CD8-positive, alpha-beta T cell (primary cell): ENCODE measurements at places on chromosomes 12 and 14.

- no peak for DNase-seq
Measured at GRCh38 chr14:91302391-91302790, 57.9 kb upstream of the GPR68 start.

GRCh38 chr14:92902726-92903125, 20.2 kb upstream of the CHGA start:
- DNase-seq = no peak

DNA sequence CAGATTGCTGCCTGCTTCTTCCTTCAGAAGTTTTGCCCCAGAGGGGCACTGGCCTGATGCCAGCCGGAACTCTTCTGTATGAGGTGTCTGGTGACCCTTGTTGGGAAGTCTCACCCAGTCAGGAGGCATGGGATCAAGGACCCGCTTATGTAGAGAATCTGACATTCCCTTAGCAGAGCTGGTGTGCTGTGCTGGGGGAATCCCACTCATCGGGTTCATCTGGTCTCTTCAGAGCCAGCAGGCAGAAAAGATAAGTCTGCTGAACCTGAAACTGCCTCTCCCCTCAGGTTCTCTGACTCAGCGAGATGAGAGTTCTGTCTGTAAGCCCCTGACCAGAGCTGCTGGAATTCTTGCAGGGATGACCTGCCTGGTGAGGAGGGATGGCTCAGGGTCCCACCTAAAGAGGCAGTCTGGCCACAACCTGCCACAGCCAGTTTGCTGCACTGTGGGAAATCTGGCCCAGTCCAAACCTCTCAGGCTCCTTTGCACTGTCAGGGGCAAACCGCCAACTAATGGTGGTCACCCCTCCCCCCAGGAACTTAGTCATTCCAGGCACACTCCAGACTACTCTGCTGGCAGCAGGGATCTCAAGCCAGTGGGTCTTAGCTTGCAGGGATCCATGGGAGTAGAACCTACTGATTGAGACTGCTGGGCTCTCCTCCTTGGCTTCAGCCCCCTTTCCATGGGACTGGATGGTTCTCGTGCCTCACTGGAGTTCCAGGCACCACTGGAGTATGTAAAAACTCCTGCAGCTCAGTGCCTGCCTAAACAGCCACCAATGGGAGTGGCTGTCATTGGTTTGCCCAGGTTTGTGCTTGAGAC, 4.1 kb downstream of the CLEC2D start:
- peak; percentile 63 for DNase-seq

GRCh38 chr14:22549981-22550673, 38.9 kb downstream of the DAD1 start:
- peak; percentile 83 for DNase-seq

DNA sequence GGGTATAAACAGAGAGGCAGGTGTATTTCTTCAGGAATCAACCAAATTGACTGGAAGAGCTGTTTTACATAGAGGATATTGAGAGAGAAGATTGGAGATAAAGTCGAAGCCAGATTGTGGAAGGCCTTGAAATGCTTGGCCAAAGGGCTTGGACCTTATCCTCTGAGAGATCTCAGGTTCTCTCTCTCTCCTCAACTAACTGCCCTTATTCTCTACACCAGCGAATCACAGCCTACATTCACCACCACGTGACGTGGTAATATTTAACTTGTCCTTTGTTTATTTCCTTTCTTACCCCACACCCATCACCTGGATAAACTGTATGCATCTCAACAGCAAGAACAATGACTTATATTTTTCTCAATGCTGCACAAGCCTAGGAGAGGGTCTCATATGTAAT, 207.4 kb downstream of the EFCAB11 start:
- no peak for DNase-seq

GRCh38 chr12:45966486-45966885, 23.9 kb downstream of the SCAF11 start:
- no peak for DNase-seq

- no peak for DNase-seq
Measured at GRCh38 chr14:37721976-37722659, 126.7 kb downstream of the TTC6 start.

DNA sequence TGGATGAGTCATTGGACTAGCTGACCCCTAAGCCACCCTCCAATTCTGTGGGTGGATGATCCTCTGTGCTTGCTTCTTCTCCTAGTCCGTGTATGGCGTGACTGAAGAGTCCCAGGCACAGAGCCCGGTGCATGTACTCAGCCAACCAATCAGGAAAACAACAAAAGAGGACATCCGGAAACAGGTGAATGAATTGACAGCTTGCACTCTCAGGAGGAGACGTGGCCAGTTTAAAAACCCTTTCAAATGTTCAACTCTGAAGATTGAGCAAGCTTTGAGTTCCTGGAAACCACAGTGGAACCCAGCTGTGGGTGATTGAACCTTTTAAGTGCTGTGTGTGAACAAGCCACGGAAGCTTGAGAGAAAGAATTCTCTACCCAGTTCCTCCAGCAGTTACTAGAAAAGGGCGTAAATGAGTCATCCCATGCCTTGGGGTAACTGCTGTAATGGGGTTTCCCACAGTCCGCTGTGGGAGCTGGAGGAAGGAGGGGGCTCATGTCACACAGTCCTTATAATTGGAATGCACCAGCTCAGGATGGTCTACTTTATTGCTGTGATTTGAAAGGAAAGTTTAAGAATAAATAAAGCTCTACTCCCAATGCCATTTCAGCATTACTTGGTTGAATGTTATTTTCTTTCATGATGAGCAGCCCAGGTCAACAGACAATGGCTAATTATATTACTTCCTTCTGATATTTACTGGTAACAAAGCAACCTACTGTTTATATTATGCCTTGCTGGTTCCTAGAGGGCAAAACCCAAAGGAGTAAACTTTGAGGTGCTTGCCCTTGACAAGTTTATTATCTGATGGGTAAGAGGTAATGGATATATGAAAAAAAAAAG, 417.0 kb downstream of the DPF3 start:
- DNase-seq = peak; percentile 48

DNA sequence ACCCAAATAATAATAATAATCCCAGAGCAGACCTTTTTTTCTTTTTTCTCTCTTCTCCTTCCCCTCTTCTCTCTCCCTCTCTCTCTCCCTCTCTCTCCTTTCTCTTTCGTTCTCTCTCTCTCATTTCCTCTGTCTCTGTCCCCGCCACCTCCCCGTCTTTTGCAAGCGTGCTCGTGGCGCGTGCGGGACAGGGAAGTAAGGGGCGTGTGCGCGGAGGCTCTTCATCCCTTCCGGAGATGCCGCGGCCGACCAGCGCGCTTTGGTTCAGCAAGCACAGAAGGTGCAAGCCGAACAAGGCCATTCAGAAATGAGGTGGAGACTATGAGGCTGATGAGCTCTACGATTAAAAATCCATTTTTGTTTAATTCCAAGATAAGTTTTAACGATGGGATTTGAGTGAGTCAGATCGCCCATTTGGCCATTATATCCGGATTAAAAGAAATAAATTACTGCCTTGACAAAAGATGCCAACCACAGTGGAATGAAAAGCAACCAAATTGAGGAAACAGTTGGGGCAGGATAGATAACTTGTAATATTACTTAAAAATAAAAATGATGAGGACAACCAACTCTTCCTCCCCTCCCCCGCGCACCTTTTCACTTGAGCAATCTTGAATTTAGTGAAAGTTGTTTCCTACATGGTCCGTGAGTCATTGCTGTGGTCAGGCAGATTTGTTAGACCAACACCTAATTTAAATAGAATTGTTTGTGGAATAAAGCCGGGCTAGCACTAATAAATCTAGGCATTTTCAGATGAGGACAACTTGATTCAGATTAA, 1.2 kb upstream of the AMIGO2 start:
- no peak for DNase-seq

GRCh38 chr12:82966001-82966559, 279.4 kb downstream of the TMTC2 start:
- DNase-seq = no peak

DNA sequence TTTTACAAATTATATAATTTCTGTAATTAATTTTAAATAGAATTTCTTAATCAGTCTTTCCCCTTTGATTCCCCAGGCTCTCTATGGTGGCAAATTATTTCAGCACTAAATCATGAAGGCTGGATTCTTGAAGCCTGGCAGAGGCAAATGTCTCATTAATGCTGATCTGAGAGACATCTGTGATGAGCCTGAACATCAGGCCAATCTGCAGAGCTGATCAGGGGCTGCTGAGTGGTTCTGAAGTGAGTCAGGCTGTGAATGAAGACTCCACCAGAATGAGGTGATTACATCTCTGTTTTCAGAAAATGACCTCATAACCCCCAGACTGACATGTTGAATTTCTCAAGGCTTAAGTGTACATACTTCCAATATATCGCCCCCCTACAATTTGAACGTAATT, 124.2 kb upstream of the MIS18BP1 start:
- no peak for DNase-seq

DNA sequence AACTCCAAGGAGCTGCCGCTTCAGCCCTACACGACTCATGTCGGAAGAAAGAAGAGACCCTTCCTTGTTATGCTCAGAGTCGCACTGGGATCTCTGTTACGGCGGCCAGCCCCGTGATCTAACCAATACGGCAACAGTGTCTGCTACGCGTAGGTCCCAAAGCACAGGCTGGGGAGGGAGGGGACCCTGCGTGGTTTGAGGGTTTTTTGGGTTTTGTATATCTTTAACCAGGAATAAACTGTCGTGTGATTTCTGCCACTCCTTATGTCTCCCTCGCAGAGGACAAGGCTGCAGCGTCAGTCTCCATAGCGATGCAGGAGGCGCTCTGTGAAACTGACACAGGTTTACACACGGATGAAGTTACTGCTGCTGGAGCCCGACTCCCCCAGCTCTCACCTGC, 60.0 kb upstream of the DIO3 start:
- no peak for DNase-seq

- no peak for DNase-seq
Measured at GRCh38 chr14:60257865-60258264, 8.8 kb downstream of the PPM1A start.

DNA sequence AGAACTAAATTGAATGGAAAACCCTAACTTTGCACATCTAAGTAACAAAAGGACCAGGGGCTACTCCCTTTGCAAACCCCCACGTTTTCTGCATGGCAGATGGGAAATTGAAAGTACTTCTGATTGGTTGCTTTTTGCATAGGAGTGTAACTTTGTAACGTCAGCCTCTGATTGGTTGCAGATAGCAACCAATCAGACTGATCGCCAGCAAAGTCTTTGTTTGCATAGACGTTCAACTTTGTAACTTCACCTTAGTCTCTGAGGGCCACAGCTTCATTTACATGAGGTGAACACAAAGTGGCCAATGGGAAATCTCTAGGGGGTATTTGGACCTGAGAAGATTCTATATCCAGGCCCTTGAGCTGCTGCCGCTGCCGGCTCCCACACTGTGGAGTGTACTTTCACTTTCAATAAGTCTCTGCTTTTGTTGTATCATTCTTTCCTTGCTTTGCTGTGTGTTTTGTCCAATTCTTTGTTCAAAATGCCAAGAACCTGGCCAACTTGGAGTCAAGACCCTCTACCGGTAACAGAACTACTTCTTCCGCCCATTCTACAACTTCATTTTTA, 102.5 kb upstream of the PRICKLE1 start:
- no peak for DNase-seq

DNA sequence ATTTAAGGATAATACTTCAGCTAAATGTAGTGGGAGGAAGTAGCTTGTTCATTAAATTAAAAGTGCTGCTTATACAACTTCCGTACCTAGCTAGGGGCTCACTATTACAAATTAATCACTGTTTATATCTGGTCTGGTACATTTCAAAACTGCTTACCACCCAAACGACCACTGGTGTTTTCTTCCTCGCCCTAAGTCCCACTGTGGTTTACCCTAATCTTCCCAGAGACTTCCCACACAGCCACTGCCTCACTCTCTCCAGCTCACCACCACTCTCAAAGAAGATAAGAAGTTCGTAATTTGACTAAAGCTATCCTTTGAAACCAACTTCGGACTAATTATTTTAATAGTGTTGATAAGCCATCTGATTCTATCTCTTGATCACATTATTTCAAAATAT, 62.6 kb downstream of the PLXNC1 start:
- no peak for DNase-seq

- no peak for DNase-seq
Measured at GRCh38 chr12:101038289-101038871, 171.7 kb downstream of the SLC5A8 start.

DNA sequence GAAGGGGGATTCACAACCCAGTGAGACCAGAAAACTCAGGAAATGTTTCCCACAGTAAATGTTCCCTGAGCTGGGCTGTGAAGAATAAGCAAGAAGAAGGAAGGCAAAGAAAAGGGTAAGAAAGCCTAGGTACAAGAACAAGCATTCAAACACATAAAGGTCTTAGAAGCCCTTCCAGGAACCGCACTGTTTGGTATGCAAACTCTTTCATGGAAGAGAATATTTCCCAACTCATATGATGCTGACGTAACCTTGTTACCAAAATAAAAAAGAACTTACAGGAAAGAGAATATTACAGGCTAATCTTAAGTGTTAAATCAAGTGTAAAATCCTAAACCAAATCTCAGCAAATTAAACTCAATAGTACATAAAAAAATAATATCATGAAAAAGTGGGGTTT, 23.6 kb downstream of the MED6 start:
- DNase-seq = no peak

DNA sequence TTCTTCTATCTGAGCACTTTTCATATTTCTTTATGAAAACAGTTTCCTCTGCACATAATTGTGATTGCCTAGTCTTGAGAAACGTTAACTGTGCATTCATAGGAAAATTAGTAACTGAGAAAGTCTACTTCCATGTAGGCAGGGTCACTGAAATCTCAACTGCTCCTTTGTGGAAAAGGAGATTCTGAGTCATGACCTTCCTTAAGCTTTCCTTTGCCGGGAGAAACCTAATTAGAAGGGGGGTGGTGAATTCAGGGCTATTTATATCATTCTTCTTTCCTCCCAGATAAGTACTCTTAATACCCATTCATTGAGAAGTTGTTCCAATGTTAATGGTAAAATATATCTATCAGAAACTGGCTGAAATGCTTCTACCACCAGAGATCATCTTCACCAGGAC, 751.0 kb upstream of the TMEM132C start:
- no peak for DNase-seq

GRCh38 chr12:52182384-52182783, 9.4 kb downstream of the KRT80 start:
- no peak for DNase-seq

DNA sequence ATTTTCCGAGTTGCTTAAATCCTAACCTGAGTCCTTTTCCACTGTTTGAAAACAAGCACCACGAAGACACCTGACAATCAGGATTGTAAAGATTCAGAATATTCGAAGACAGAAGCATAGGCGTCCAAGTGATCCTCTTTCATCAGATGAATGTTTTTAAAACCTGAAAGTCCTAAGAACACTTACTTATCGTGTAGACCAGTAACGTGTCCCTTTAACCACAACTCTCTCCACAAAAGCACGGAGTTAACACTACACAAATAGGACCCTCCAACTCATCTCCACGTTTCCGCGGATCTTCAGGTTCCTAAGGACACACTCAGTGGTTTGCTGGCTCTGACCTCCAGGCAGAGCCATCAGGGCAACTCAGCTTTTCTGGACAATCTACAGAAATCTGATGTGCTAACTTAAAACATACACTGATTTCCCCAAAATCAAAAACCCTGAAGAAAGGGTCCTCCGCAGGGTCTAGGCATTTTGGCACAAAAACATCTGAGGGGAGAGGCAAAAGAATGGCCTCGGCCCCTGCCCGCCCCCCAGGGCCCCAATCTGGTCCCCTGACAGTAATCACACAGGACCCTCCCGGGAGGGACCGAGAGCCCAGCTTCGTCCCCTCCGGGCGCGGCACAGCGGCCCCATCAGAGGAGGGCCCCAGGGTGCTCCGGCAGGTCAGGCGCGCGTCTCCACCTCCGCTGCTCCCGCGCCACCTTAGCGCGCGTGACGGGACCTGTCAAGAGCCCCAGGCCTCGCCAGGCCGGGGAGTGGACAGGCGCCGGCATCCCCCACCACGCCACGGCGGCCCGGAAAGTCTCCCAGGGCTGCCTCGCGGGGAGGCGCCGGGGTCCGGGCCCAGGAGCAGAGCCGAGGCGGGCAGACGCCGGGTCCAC, 925 bp downstream of the DICER1 start:
- peak; percentile 19 for DNase-seq
